Stimulated activated naive CD4-positive, alpha-beta T cell treated with Interleukin-2 at 50 U/mL for 16 hours (primary cell): ENCODE measurements at places on chromosomes 7 and 10.

GRCh38 chr7:73308665-73309214 is at the start of gene NSUN5:
NSUN5 (minus strand) TSS chr7:73308826; CDS start chr7:73308790, 36 bp downstream.
- peak; percentile 88 for DNase-seq

GRCh38 chr7:66913118-66914037 is 7.6 kb upstream of the TMEM248 start:
- DNase-seq, result no peak

- no peak for DNase-seq
Measured at GRCh38 chr10:70311698-70312097, 27.9 kb upstream of the NPFFR1 start.

- no peak for DNase-seq
Measured at GRCh38 chr7:5243261-5243660, 39.5 kb upstream of the SLC29A4 start.

DNA sequence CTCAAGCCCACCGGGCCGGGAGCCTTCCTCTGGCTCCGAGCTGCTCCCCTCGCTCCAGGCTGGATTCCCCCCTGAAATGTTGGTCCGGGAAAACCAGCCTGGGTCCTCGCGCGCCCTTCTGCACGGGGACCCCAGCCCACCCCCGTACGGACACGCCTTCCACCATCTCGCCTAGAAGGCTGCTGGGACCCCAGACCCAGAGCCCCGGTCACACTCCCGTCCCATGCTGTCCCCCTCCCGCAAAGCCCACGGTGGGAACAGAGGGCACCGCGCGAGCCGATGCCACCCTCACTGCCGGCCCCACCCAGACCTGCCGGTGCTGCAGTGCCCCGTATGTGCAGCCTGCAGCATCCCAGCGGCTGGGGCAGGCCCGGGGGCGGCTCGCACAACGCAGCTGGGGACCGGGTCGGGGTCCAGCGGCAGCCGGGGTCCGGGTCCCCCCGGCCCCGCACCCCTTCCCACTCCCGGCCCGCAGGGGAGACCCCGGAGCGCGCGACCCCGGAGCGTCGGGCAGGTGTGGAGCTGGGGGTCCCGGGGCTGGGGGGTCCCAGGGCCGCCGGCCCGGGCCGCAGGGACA is 871 bp downstream of the SPOCK2 start:
- peak; percentile 40 for DNase-seq

DNA sequence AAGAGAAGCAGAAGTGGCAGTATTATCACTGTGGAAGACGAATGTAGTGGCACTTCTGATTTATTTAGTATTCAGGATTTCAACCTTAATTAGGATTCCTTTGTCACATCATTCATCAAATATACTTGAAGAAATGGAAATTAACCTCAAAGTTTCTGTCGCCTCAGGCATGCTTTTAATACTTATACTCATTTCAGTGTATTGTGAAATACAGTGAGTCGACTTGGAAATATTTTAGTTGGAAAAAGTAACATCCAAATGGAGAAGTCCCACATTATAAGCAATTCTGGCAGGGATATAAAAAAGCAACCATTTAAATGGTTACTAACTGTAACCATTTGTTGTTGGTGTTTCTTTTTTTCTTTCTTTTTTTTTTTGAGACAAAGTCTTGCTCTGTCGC is 648.8 kb downstream of the ARL4A start:
- no peak for DNase-seq

GRCh38 chr7:116086547-116087045 is 56.0 kb upstream of the TFEC start:
- no peak for DNase-seq

DNA sequence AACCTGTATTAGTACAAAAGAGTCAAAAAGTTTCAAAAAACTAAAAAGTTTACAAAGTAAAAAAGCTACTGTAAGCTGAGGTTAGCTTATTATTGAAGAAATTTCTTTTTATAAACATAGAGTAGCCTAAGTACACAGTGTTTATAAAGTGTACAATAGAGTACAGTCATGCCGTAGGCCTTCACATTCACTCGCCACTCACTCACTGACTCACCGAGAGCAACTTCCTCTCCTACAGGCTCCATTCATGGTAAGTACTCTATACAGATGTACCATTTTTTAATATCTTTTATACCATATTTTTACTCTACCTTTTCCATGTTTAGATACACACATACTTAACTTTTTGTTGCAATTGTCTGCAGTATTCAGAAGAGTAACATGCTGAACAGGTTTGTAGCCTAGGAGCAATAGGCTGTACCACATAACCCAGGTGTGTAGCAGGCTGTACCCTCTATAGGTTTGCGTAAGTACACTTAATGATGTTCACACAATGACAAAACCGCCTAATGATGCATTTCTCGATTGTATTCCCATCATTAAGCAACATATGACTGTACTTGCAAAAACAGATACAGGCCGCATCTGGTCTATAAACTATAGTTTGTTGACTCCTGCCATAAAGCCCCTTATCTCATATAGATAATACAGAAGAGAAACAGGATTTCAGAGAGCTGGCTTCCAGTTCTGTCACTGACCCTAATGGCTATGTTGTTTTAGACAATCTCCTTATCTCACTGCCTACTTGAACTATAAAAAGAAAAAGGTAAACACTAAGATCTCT is 438.8 kb downstream of the HTR7 start:
- no peak for DNase-seq

- no peak for DNase-seq
Measured at GRCh38 chr10:106682175-106682574, 482.3 kb downstream of the SORCS1 start.

DNA sequence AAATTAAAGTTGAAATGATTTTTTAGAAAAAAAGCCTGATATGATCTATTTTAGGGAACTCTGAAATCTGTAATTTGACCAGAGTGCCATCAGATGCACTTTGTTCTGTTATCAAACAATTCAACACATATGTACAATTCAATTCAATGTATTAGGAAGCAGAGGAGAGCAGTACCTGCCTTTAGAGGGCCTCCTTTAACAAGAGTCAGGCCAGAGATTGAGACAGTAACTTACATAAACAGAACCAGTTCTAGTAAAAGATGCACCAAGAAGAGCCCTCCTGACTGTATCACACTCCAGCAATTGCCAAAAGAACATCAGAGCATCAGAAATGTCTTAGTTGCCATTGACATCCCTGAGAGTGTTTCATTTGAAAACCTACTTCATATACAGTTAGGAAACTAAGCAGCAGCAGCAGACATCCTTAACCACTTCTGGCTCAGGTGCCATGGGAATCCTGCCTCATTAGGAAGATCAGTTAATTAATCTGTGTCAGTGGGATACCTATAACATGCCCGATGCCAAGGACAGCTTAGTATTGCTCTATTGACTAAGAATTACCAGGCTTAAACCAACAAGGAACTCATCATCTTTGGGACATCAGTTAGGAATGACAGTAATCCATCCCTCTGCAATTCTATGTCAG is 1222.6 kb upstream of the LRRN3 start:
- no peak for DNase-seq

GRCh38 chr7:41188163-41189130 is 514.4 kb downstream of the INHBA start:
- no peak for DNase-seq

GRCh38 chr7:104943502-104944343 is 70.3 kb upstream of the KMT2E start:
- peak; percentile 62 for DNase-seq

DNA sequence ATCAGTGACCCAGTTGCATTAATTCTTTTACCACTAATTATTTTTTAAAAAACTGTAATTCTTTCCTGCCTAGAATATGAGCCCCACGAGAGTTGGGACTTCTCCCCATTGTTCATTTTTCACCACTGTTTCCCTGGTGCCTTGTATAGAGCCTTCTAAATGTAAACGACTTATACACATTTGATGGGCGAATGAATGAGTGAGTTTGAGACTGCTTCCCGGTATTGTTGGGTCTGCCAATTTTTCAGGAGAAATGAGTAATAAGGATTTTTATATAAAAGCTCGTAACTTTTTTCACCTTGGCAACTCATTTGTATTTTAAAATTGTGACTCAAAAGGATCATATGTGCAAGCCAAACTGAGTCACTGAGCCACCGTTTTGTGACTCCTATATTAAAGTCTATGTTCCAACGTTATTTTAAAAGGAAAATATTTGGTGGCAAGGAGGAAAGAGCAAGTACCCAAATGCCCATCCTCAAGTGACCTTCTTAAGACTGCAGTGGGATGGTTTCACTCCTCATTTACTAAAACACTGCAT is 621.3 kb downstream of the KCNMA1 start:
- DNase-seq, result no peak

GRCh38 chr10:90847436-90847835 is 10.4 kb downstream of the HTR7 start:
- DNase-seq, result no peak

DNA sequence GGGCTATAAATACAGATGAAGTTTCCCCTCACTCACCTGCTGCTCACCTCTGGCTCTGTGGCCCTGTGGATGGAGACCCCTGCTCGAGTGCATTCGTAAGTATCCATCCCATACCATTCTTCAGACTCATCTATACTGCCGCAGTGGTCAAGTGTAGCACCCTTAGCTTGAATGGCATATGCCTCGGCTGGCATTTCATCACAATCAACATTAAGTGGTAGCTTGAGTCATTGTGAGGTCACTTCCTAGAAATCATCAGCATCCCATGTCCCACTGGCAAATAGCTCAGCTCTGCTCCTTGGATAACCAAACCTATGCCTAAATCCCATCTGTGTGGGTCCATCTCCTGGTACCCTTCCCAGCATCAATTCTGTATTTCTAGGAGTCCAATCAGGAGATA is 38.2 kb downstream of the MDH2 start:
- DNase-seq, result no peak

DNA sequence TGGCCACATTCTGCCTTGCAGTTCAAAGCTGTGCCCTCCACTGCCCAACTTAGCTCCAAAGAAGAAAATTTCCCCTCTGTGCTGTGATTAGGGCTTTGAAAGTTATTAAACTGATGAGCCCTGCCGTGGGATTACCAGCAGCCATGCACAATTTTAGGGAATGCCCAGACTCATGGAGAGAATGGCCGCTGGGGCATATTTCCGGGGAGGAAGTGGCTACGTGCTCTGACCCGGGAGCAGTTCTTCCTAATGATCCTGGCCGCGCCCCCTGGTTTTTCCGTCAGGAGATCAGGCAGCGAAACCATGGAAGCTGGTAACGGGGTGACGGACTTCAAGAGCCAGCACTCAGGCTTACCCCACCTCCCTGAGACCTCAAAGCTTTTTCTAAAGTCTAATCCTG is 365.5 kb upstream of the PFKP start:
- DNase-seq, result no peak

DNA sequence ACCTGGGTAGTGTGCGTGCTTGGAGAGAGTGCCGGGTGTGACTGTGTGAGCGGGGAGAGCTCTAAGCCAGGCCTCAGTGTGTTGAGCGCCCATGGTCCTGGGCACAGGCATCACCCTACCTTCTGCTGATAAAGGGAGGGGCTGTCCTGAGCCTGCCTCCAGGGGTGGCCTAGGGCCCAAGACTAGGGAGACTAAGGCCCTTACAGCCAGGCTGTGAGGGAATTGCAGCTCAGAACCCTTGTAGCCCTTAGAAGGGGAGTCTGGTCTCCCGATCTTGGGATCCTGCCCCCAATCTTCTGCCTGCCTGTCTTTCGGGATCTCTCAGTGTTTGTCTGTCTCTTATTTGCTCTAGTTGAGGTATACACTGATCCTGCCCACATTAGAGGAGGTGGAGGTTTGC is 41.2 kb downstream of the PAX2 start:
- DNase-seq, result no peak

- peak; percentile 25 for DNase-seq
Measured at GRCh38 chr7:6533893-6534495, 17.3 kb downstream of the GRID2IP start.

GRCh38 chr10:10396601-10397000 is 621.1 kb upstream of the CELF2 start:
- DNase-seq, result no peak

- no peak for DNase-seq
Measured at GRCh38 chr10:76435157-76435556, 1003.7 kb downstream of the LRMDA start.

- DNase-seq, result no peak
Measured at GRCh38 chr7:34622182-34622581, 35.8 kb upstream of the NPSR1 start.

DNA sequence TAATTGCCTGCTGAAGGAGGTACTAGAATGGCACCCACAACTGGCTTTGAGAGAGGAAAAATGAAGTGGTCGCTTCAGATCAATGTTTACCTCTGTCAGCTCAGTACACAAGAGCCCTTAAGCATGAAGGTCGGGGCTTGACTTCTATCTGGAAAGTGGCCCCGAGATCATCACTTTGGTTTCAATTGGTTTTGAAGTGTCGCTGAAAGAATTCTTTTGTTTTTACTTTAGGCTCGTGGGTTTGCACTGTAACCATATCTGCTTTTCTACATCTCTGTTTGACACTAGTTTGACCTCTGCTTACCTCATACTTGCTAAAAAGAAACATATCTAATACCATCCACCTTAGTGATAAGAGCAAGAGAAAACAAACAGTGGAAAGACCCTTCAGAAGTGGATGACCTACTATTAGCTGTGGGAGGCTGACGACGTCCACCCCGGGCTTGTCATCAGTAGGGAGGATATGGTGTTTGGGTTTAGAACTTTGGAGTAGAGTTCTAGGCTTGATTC is 361.8 kb downstream of the GATA3 start:
- DNase-seq, result peak; percentile 9

DNA sequence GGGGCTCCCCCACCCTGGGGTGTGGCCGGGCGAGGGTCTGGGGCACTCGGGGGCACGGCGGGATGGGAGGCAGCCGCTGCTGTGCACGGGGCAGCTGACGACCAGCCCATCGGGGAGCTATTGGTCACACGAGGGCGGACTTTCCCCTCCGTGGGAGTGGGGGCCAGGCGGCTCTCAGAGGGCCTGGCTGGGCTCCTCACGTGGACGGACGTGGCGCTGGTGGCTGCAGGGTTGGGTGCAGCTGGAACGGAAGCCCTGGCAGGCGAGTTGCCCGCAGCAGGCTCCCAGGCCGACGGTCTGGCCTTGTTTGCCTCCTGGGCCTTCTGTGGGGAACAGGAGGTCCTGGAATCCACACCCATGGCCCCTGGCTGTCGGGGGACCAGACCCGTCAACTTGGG is 14.3 kb downstream of the MICALL2 start:
- no peak for DNase-seq

- DNase-seq, result no peak
Measured at GRCh38 chr7:123665896-123666295, 10.2 kb downstream of the LMOD2 start.

DNA sequence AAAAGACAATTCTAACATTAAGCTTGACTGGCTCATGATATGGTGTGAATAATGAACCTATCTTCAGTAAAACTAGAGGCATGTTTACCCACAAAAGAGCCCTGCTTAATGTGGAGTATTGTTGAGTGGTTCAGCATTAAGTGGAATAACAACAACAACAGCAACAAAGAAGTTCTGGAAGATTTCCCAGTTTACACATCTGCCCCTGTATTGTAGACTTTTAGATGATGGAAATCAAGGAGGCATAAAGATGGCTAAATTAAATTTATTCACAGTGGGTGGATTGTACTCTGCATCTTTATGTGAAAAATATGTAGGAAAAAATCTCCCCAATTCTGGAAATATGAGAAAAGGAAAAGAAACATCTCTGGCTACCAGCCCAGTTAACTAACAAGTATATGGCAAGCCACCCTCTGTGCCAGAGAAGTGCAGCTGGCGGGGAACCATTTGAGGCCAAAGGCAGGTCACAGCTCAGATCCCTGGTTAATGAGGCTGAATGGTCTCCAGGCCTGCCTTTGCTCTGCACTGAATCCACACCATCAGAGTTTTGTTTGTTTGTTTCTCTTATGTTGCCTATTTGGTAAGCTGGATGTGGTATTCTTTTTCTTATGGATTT is 186.0 kb downstream of the SEMA3D start:
- DNase-seq, result no peak

GRCh38 chr10:122117475-122117874 is 128.5 kb downstream of the TACC2 start:
- DNase-seq, result no peak

- no peak for DNase-seq
Measured at GRCh38 chr7:27147199-27148030, at the start of gene HOXA6. HOXA6 (minus strand) TSS chr7:27147774; CDS start chr7:27147749, 25 bp downstream.
